ENCODE measurements at places on chromosomes 2 and 18.

GRCh38 chr2:7722212-7722910, 805.1 kb downstream of the RNF144A start:
- DNase-seq, result no peak

GRCh38 chr2:76491503-76491902, 780.8 kb upstream of the GCFC2 start:
- no peak for DNase-seq

DNA sequence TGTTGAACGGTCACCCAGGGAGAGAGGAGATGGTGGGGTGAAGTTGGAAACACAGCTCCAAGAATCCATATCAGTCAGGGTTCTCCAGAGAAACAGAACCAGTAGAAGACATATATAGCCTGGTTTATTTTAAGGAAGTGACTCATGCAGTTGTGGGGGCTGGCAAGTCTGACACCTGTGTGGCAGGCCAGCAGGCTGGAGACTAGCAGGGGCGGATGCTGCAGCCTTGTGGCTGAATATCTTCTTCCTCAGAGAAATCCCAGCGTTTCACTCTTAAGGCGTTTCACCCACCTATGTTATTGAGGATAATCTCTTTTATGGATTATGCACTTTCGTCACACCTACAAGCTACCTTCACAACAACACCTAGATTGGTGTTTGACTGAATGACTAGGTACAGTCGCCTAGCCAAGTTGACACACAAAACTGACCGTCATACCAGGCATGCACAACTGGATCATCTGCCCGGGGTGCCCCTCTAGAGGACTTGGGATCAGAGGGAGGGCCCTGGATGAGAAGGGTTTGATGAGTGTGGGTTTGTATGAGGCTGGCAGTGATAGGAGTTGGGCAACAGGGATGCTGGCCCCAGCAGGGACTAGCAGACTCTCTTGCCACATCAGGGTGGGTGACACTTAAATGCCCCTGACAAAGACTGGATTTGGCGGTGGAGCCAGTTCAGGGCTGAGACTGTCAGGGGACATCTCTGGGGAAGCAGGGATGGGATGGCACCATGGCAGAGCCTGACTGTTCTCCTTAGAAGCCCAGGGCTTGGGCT, 23.4 kb downstream of the MROH2A start:
- no peak for DNase-seq

DNA sequence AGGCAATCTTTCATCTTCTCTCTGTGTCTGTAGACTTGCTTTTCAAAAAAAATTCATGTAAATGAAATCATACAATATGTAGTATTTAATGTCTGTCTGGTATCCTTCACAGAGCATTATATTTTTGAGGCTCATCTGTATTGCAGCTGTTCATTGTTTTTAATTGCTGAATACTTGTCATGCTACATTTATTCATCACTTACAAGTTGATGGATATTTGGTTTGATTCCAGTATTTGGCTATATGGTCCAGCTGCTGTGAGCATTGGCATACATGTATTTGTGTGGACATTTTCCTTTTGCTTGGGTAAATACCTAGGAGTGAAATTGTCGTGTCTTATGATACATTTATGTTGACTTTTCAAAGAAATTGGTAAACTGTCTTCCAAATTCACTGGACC, 441.4 kb downstream of the DCDC2C start:
- no peak for DNase-seq

DNA sequence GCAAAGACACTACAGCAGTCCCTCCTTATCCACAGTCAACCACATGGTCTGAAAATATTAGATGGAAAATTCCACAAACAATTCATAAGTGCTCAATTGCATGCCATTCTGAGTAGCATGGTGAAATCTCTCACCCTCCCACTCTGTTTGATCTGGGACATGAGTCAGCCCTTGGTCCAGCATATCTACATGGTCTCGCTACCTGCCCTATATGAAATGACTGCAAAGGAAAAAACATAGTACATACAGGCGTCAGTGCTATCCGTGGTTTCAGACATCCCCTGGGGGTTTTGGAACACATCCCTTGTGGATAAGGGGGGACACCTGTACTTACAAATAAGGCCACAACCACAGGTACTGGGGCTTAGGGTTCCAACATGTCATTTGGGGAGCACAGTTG, 73.7 kb downstream of the CABLES1 start:
- no peak for DNase-seq

GRCh38 chr2:144990661-144991060, 470.7 kb upstream of the ZEB2 start:
- no peak for DNase-seq

DNA sequence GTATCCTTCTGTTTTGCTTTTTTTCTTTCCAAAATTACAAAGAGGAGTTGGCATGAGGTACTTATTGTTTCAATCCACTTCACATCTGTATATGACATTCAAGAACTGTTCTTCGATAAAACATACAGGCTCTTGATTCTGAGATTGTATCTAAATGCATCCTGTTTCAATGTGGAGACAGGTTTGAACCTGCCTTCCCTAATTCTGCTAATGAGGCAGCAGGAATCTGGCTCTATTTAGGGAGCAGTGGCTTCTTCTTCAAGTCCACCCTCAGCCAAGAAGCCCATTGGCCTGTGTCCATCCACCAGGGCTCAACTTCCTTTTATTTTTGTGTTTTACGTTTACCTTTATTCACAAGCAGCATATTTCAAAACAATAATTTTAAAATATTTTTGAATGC, 84.8 kb upstream of the PIK3C3 start:
- DNase-seq, result no peak

DNA sequence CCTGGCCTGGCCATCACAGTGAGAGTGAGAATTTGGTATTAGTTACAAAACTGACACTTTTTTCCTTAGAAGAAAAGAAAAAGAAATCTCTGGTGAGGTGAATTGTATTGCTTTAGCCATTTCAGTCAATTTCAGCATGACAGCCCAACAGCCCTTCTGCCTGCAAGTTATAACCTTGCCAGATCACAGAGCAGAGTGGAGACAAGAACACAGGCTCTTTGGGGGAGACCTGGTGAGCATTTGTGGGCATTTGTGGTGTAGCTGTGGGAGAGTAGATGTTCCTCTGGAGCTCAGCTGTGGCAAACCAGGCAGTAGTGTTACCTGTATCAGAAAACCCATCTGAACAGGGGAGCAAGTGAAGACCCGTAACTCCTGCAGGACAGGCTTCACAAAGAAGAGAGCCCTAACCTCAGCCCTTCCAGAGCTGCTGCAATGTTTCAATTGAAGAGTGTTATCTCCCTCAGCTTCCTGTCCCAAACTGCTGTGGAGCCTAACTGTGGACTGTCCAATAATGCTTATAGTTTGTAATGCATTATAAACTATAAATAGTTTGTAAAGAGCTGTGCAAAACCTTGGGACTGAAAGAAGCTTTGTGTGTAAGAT, 22.8 kb upstream of the DLX1 start:
- DNase-seq, result no peak

GRCh38 chr2:234753701-234754100, 198.1 kb upstream of the SH3BP4 start:
- DNase-seq, result no peak

DNA sequence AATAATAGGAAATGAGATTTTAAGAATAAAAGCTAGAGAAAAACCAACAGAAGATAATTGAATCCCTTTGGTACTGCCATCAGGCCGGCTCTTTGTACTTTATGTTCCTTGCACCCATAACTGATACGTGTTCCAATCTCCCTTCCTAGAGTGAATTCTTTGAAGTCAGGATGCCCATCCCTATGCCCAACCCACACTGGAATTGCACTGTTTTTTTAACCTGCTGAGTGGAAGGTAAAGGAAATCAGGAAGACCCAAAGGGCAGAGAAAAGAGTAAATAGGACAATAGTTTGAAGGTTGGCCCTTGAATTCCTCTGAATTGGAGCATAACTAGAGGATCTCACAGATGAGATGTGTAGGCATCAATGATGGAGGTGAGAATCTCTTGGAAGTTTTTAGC, 4.4 kb upstream of the ATG16L1 start:
- DNase-seq, result no peak

- no peak for DNase-seq
Measured at GRCh38 chr18:6616981-6617380, 112.5 kb upstream of the ARHGAP28 start.

- DNase-seq, result no peak
Measured at GRCh38 chr2:46569061-46569560, 89.7 kb downstream of the TMEM247 start.

DNA sequence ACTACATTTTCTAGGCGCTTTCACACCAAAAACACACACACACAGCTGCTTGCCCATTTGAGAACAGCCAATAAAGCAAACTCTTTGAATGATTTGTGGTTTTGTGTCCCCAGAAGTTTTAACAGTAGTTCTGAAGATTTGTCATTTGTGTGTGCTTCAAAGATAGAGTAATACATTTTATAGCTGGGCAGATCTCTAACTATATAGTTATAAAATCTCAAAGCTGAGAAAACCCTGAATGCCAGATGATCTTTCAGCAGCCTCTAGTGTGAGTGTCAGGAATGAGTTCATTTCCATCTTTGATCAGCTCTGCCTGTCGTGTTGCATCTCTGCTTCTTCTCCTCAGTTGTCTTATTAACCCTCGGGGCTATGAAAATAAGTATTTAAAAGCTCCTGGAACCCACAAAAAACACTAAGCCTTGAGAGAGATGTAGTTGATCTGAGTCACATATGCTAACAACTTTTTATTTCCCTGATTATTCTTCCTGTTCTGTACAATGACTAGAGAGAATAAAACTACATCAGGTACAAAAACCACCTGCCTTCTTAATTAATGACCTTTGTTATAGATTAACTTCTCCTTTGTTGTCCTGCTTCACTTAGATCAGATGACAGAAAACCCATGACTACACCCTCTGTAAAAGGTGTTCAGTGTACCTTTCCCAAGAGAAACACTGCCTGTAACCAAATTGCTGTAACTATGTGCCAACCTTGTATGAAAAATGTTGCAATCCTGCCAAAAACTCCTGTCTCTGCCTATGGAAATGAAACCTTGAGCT, 30.0 kb upstream of the SLC3A1 start:
- no peak for DNase-seq

DNA sequence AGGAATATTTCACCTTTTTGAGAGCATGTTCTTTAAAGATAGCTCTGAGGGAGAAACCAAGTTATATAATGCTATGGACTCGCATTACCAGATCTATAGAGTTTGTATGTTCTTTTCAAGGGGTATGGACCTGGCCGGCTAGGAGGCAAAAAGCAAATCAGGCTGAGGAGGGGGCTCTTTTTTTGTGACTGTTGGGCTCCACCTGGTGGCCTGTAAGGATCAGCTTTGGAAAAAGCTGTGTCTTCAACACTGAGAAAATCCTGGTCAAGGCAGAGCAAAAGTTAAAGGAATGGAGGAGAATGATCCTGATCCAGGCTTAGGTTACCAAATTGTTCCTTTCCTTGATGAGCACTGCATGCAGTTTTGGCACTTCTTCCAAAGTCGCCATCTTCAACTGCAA, 180.5 kb downstream of the DIS3L2 start:
- DNase-seq, result peak; percentile 44

DNA sequence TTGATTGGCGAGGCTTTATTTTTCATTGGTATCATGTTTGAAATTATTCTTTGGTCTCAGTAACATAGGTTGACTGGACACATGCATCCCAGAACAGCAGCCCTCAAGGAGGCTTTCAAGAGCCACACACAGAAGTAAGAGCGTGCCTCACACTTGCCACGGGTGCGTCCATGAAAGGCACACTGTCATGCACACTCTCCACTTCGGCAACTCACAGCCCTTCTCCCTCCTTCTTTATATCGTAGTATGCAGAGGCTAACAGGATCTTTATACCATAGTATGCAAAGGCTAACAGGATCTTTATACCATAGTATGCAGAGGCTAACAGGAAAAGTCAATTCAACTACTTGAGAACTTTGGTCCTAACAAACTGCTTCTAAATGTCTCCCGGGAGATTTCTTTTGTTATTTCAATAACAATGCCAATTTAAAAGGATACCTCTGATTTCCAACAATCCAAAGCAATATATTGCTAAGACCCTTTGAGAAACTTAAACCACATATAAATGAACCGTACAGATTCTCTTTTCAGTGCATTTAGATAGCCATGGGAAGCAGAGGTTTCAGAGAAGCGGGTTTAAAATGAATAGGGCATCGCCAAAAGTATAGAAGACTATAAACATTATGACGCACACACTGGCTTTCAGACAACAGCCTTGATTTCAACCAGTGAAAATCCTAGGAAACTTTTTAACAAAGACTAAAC, 26.5 kb upstream of the ZNF516 start:
- DNase-seq, result no peak

- DNase-seq, result no peak
Measured at GRCh38 chr2:211439011-211439410, 882.6 kb downstream of the CPS1 start.

DNA sequence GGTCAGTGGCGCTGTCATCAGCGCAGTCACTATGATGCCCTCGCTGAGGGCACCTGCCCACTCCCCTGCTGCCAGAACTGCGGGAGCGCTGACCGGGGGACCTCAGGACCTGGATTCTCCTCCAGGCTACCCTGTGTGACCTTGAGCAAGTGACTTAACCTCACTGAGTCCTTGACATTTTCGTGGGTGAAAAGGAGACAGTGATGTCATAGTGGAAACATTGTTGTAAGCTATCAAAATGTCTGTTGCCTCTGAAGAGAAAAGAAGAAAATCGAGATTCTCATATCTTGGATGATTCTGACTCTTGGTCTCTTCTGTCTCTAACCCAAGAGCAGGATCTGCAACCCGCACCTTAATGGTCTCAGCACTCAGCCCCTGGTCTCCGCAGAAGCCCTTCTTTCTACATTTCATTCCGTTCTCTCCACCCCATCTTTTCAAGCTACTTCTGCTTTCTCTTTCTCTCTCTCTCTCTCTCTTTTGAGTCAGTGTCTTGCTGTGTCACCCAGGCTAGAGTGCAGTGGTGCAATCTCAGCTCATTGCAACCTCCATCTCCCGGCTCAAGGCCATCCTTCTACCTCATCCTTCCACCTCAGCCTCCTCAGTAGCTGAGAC, 978 bp upstream of the TUBA4A start:
- no peak for DNase-seq

GRCh38 chr2:33215299-33215698, 261.1 kb upstream of the RASGRP3 start:
- DNase-seq, result no peak

DNA sequence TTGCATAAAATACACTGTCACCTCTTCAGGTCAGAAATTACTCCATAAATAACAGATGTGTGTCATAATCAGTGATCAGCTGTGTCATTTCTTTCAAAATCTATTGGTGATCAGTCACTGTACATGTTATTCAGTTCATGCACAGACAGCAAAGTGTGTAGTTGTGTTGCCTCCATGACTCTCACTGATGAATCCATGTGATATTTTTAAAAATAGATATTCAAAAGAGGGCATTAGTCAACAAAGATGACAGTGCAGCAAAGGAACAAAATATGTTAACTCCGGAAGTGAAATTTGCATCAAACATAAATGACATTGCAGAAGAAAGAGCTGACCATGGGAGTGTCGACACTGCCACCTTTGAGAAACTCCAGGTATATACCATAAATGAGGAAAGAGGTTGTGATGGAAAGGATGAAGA, 17.1 kb upstream of the MCM6 start:
- DNase-seq, result no peak
